ENCODE measurements at places on chromosomes 4 and X.

GRCh38 chr4:70734168-70734954, 12.6 kb downstream of the RUFY3 start:
- no peak for DNase-seq

DNA sequence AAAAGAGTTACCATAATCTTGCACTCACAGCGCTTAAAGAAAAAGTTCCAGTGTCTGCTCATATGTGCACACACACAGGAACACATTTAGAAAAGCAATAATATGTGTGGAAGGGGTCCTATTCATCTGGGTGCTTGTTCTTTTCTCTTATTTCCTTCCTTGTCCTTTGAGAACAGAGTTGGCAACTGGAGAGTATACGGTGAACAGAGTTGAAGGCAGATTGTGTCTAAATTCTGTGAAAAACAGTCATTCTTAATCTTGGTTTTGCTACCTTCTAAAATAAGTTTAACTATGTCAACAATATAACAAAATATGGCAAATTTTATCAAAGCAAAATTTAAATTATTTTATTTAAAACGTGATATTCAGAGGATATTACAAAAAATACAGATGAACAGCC, 365.1 kb upstream of the NOCT start:
- no peak for DNase-seq

DNA sequence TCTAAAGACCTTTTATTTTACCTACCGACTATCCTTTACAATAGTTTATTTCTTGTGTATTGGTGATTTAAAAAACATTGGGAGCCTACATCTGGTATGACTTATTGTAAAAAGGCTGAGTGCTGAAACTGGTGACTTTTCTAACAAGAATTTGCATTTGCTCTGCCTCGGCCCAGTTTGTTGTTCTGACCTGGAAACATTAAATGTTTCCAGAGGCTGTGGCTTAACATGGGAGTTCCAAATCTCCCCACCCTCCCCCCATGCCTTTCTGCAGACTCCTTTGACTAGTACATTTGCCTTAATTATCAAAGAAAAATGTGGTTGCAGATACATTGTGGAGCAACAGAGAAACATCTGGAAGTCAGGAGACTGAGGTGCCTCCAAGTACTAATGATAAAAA, 39.8 kb downstream of the SPCS3 start:
- no peak for DNase-seq

- no peak for DNase-seq
These were observed 940 bp upstream of the UTP3 start for GRCh38 chr4:70687392-70687791.

DNA sequence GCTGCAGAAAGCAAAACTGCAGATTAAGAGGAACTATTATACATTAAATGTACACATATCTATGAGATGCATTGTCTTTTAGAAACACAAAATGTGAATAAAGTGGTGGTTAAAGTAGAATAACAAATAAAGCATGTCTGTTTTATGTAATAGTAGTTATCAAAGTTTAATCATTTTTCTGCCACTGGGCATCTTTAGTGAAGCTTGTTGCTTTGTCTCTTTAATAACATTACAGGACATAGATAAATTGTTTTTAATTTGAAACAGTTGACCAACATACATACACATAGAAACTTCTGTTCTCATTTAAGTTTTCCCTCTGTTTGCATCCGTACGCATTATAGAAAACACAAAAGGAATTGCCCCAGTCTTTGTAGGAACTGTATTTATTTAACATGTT, 1700.0 kb upstream of the ADGRL3 start:
- no peak for DNase-seq

GRCh38 chr4:140238351-140239056, 84.5 kb upstream of the MAML3 start:
- no peak for DNase-seq

- no peak for DNase-seq
These were observed 83.6 kb downstream of the MXRA5 start for GRCh38 chrX:3262901-3263300.

DNA sequence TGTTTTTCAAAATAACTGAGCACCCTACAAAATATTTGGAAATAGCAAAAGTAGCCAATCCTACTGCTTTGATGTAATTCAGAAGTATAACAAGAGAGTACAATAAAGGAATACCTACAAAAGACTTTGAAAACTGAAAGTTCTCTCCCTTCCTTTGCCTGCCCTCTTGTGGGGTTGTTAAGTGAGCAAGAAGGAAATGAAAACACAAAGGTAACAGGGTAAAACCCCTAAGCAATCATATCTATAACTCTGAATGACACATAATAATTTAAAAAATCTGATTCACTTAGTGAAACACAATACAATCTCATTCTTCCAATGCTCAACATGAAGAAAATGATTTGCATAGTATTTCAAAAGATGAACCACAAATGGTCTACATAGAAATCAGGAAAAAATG, 98.2 kb downstream of the FRYL start:
- no peak for DNase-seq

GRCh38 chr4:74555231-74555630, 110.3 kb downstream of the AREG start:
- DNase-seq, result no peak

DNA sequence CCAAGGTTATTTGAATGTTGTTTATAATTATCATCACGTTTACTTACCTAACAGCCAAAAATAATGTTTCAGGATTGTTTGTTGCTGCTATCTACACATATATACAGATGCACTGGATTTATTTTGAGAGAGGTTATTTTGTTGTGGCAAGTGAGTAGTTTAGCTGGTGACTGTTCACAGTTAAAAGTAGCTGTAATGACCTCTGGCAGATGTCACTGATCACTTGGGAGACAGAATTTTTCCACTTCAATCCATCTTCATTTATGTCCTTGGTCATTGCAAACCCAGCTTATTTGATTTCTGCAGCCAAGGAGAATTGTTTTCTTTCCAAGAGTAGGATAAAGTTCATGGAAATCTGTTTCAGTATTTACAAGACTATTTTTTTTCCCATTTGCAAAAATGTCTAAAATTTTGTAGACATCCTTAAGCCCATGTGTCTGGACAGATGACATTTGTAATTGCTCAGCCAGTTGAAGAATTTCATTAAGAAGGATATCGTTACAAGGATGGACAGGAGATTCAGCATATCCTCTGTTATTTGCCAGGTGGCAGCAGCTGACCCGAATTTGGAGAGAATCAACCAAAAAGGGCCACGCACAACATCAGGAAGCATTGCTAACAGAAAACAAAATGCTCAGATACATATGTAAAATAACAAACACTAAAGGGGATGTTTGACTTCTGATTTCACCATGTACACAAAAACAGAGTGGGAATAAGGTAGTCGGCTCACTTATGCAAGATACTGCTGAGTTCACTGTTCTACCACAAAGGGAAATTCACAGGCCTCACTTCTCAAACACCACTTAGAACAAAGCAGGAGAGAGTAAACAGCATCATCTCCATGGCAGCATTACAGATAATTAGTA, 64.5 kb downstream of the GPRIN3 start:
- DNase-seq, result no peak

GRCh38 chr4:40811956-40812355, 62.2 kb downstream of the NSUN7 start:
- no peak for DNase-seq

- DNase-seq, result no peak
These were observed 370.3 kb upstream of the NOCT start for GRCh38 chr4:138645289-138645688.

DNA sequence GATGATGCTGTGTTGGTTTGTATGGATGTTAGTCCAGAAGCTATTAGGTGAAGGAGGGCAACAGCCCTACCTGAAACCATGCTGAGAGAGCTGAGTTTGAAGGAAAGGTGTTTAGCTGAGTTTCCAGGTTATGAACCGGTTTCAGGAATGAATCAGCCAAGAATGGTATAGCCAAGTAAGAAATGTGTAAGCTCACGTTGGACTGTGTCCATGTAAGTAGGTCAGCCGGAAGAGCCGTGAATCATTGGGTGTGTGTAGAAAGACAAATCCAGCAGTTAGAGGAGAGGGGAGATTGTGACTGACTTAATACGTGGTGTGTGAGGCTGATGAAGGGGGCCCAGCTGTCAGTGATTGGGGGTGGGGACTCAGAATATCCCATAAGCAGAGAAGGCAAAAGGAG, 77.2 kb upstream of the SPIN4 start:
- no peak for DNase-seq

- no peak for DNase-seq
These were observed 716.1 kb upstream of the INTU start for GRCh38 chr4:126916626-126917140.

DNA sequence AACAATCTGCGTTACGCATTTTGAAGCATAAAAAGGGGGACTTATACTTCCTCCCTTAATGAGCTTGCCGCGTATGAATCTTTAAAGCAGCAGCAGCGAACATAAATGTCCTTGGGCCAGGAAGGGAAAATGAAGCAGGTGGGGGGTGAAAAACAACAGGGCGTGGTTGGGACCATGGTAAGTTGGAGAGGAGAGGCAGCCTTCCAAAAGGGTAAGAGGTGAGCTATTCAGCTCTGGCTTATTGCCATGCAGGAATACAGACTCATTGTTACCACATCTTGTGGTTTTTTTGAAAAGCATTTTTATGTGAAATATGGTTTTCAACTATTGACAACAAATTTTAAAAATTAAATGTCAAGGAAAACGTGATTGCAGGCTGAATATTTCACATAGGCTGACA, 710.7 kb upstream of the FAM241A start:
- DNase-seq, result no peak

GRCh38 chrX:38845426-38845825, 44.2 kb downstream of the MID1IP1 start:
- DNase-seq, result no peak

- no peak for DNase-seq
These were observed 198.2 kb upstream of the CXorf66 start for GRCh38 chrX:140163371-140164159.

DNA sequence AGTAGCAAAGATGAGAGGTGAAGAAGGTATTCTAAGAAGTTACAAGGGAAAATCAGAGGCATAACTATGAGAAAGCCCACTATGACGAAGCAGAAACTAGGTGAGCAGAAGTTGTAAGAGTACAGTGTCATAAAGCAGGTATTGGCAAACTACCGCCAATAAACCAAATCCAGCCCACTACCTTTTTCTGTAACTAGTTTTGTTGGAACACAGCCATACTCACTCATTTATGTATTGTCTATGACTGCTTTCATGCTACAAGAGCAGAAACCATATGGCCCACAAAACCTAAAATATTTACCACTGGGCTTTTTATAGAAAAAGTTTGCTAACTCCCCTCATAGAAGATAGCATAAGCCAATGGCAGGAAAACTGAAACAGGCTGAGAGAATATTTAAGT, 31.8 kb upstream of the ZCCHC13 start:
- no peak for DNase-seq

DNA sequence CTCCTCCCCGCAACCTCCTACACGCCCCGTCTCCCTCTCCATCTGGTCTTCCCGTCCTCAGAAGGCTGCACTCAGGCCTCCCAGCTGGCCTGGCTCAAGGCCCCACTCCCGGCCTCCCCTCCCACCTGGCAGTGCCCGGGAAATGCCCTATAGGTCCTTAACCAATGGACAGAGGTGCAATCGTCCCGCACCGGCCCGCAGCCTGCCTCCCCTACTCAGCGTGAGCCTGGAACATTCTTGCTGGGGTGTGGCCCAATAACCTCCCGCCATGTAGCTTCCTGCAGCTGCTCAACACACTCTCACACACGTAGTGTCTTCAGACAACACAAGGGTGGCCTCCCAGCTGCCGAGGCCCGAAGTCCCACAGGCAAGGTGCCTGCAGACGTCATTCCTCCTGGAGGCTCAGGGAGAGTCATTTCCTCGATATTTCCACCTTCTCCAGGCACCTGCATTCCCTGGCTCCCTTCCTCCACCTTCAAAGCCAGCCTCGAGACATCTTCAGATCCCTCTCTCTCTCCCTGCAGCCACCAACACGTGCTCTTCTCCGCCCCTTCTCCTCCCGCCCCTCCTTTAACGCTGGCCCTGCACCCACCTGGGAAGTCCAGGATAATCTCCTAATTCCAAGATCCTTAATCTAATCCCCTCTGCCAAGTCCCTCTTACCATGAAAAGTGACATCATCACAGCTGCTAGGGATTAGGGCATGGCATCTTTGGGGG, 56.2 kb downstream of the ADRA2C start:
- DNase-seq, result no peak

- no peak for DNase-seq
These were observed 62.4 kb downstream of the TRAPPC11 start for GRCh38 chr4:183721207-183722081.

DNA sequence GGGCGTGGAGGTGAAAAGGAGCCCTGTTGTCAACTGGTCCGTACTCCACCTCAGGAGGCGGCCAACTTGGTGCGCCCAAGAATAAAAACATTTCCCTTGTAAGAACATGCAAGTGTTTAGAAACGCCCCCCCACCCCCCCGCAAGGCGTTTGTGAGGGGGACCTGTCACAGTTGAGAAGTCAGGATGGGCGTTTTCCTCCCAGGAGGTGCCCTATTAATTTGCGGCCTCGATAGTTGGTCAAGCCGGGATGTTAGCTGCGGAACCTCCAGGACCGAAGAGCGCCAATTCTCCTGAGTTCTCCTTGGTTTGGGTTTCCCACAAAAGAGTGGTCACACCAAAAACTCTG, 651 bp upstream of the SAP30 start:
- no peak for DNase-seq

GRCh38 chr4:113404841-113405240, 355.4 kb downstream of the ANK2 start:
- DNase-seq, result no peak

DNA sequence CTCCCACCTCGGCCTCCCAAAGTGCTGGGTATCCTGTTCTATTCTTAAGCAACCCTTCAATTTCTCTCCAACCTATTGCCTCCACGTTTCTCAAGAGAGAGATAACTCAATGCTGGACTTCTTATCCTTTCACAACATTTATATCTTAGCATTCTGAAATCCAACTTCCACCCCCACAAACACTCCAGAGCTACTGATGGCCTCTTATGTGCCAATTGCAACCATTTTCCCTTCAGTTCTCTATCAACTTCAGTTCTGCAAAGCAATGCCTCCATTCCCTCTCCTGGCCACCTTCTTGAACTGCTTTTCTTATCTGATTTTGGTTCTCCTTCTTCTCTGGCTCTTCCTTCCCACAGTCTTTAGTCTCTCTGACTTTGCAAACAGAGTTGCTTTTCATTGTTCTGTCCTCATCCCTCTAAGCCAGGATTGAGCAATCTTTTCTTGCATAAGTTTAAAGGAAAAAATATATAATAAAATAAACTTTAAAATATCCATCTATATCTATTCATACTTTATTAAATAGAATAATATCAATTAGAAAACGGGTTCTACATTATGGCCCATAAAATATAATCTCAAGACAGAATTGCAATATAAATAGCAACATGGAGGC, 3.6 kb upstream of the STBD1 start:
- DNase-seq, result no peak

- DNase-seq, result no peak
These were observed 17.0 kb downstream of the MAB21L2 start for GRCh38 chr4:150598909-150599308.

Measured in stimulated activated CD8-positive, alpha-beta memory T cell treated with anti-CD3 and anti-CD28 coated beads, Interleukin-4, amount 100 ng/mL, for 4 hours (primary cell).